A549 (cell line): ENCODE measurements at places on chromosomes 2 and 18. TPM values are rescaled to one million over a fixed set of nuclear protein-coding genes. Genes with fewer than 3 reads are reported as not detected.

TUBA4B gene
- polyA plus RNA-seq, result 0.55 to 0.73 TPM (median 0.71 TPM) in 3 replicates

ANKRD44 gene
- polyA plus RNA-seq, result 0.97 to 1.6 TPM (median 1.6 TPM) in 3 replicates

UGT1A1 gene
- polyA plus RNA-seq, result 1.4 to 2.0 TPM (median 1.9 TPM) in 3 replicates

TPO gene
- polyA plus RNA-seq, result not detected in 3 replicates

GAL3ST2 gene
- 0.41 to 0.86 TPM (median 0.61 TPM) in 3 replicates for polyA plus RNA-seq

REG3A gene
- not detected in 3 replicates for polyA plus RNA-seq

SH2D6 gene
- polyA plus RNA-seq, result 1.4 to 1.5 TPM (median 1.4 TPM) in 3 replicates

DNAH6 gene
- 0.05 to 0.13 TPM (median 0.08 TPM) in 3 replicates for polyA plus RNA-seq

DNA sequence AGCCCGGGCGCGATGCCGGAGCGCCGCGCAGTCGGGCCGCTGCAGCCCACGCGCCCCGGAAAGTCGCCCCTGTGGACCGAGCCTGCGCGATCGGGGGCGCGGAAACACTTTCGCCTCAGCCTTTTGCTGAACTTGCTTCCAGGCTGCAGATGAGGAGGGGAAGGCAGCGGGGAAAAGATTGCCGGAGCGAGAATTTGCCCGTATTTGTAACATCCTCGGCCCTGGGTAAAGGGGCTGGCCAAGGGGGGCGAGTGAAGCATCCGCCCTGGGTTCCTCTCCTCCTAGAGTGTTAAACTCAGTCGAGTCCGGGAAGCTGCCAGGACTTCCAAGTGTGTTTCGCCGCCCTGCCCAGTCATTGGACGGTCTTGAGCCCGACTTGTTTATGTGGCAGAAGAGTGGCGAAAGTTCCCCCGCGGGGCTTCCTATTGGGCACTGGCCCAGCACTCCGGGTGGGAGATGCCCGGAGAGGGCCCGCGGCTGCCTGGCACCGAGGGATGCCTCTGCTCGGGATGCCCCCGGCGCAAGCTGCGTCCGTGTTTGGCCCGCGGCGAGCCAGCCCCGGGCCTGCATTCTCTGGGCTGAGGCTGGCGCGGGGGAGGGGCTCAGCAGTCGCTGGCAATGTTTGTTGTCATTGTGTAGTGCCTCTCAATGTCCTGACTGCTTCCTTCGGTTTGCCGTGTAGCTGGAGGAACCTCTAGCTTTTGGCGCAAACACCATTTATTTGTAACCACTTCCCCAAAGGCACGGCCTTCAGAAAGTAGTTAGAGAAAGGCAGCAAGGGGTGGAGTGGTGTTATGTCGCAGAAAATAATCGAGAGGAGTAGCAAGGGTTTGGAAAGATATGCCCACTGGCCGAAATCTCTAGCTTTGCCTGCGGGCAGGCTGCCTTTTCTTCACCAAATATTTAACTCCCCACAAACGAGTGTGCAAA is 1.1 kb downstream of the CYBRD1 start:
- DNase-seq, result peak; percentile 79

GRCh38 chr2:12083713-12084419 is 337.4 kb downstream of the LPIN1 start:
- no peak for DNase-seq

- DNase-seq, result no peak
These were observed 22.8 kb downstream of the KCNS3 start for GRCh38 chr2:17901246-17901645.

- DNase-seq, result no peak
These were observed 74.6 kb downstream of the ARMC9 start for GRCh38 chr2:231272991-231273390.

- peak; percentile 5 for DNase-seq
These were observed 85.1 kb upstream of the ACAA2 start for GRCh38 chr18:49898421-49898820.

DNA sequence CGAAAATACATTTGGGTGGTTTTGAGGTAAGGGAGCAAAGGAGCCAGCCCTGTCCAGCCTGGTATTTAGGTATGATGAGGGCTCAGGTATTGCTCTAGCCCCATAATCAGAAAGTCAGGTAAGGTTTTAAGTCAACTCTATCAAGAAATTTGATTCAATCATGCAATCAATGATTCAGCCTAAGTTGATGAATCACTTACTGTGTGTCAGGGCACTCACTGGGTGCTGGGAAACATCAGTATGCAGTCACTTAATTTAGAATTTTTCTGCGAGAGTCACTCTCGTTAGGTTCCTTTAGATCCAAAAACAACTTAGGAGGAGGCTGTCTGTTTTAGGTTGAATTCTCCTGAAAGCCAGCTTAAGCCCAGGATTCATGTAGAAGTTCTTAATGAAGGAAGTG is 17.7 kb upstream of the SERPINB2 start:
- no peak for DNase-seq

- DNase-seq, result no peak
These were observed 373.2 kb downstream of the TRIB2 start for GRCh38 chr2:13089971-13090370.

DNA sequence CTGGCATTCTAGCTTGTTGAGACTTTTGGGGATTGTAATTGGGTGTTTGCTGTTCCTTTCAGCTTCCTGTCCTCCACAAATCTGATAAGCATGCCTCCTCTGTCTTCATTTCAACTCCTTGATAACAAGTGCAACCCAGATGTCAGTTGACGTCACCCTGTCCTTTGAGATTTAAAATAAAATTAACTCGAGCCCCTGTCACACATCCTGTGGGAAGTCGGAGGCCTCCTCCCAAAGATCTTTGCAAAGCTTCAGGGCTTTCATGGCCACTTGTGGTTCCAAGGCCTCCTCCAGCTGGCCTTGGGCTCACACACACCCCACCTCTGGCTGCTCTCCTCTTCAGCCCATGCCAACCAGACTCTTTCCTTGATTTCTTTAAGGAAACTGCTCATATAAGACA is 69.9 kb upstream of the ITGA6 start:
- no peak for DNase-seq

DNA sequence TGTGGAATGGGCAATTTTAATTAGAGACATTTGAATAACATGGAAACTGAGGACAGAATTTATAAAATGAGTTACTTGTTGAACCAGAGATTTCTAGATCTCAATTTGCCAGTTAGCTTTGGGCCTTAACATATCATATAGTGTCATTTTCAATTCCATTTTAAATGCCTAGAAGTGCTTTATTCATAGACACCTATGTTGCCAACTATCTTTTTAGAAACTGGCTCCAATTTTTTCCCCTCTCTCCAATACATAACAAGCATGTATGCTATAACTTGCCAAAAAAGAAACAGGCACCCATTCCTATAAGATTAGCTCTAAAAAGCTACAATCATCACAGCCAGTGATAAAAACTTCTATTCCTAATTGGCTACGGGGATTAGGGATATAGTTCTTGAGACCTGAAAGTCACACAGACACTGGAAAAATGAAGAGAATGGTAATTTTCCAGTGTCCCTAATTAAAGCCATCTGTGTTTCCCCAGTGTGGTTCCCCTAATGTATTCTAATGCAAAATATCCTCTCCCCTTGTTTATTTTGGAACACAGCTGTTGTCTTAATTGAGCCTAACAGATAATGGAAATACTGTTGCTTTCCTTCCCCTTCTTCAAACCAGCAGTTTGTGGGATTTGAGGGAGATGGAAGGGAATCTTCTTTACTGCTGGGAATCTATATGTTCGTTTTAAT is 205.5 kb upstream of the FSHR start:
- no peak for DNase-seq

GRCh38 chr2:191374366-191374765 is 129.2 kb downstream of the MYO1B start:
- no peak for DNase-seq

DNA sequence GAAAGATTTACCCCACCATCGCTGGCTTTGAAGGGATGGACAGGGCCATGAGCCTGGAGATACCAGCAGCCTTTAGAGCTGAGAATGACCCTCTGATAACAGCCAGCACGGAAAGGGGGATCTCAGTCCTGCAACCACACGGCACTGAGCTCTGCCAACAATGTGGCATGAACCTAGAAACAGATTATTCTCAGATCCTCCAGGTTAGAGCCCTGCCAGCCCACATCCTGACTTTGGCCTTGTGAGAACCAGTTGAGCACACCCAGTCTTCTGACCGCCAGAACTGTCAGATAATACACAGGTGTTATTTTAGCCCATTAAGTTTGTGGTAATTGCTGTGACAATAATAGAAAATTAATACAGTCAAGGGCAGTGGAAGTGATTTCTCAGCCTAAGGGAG is 9.4 kb upstream of the GNLY start:
- no peak for DNase-seq

GRCh38 chr2:134218930-134219658 is 34.8 kb upstream of the MGAT5 start:
- no peak for DNase-seq

DNA sequence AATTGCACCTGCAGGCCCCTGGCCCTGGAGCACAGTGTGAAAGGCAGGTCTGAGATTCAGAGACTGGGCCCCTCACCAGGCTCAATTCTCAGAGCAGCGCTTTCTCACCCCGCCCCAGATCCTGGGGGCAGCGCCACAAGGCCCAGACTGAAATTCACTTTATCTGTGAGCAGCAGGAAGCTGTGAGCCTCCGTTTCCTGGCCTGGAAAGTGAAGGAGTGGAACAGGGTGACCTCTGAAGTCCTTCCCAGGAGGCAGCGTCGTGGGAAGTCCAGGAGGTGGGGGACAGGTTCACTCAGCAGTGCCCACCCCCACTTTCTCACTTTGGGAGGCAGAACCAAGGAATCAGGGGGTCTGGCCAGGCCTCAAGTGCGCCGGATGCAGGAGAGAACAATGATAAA is 235.4 kb downstream of the NDUFA10 start:
- DNase-seq, result no peak

DNA sequence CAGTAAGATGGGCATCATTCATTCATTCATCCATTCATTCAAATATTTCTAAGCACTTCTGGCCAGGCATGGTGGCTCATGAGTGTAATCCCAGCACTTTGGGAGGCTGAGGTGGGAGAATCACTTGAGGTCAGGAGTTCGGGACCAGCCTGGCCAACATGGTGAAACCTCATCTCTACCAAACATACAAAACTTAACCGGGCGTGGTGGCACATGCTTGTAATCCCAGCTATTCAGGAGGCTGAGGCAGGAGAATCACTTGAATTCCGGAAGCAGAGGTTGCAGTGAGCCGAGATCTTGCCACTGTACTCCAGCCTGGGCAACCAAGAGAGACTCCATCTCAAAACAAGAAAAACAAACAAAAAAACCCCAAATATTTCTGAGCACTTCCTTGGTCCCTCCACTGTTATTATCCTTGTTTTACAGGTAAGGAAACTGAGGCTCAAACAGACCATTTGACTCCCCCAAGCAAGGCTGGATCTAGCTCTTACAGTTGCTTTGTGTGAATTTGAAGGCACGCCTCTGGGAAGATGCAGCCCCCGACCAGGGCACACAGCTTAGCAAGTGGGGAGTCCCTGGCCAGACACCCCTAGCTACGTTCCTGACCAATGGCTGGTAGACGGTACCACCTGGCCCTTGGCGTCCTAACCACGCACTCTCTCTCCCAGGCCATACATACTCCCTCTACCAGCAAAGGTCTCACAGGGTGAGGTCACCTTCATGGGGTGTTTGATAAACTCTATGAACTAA is 50.6 kb upstream of the ODC1 start:
- DNase-seq, result no peak

GRCh38 chr18:12036201-12036751 is 55.0 kb downstream of the IMPA2 start:
- no peak for DNase-seq

DNA sequence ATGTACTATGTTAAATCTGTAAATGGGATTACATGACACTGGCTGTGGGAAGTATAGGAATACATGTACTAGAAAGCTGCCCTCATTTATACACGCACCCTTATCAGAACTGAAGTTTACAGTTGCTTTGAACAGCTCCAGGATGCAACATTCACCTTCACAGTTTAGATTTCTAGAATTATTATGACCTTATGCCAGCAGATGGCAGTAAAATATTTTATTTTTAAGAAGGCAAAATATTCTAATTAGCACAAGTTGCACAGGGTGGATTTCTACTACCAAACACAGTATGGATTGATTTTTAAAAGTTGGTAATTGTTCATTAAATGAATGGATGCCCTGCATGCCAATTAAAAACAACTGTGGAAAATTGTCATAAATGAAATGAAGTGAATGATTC is 670.4 kb downstream of the KCNJ3 start:
- no peak for DNase-seq

- no peak for DNase-seq
These were observed 26.1 kb upstream of the FN1 start for GRCh38 chr2:215461836-215462532.

GRCh38 chr18:13548966-13549879 is 177.1 kb downstream of the FAM210A start:
- no peak for DNase-seq

DNA sequence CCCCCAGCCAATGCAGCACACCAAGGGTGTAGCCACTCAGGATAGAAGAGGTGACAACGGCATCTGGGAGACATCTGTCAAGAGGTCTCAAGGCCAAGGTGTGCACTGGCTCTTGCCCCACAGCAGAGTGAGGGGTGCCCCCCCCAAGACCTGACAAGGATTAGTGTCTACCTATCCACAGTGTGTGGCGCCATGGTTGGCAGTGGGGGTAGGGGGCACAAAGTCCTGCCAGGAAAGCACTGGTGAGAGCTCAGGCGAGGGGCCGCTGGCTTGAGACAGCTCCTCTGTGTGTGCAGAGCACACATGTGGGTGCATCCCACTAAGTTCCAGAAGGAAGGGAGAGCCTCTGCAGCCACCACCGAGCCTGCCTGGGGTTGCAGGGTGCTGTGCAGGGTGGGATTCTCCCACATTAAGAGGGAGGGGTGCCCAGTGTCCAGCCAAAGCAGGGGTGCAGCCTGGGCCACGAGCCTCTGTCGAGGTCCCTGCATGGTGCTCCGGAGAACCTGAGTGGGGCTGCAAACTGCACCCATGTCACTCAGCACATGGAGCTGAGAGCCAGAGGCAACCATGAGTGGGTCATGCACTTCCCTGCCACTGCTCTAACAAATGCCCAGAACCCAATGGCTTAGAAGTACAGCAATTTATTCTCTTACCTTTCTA is 311.2 kb upstream of the HDAC4 start:
- no peak for DNase-seq

DNA sequence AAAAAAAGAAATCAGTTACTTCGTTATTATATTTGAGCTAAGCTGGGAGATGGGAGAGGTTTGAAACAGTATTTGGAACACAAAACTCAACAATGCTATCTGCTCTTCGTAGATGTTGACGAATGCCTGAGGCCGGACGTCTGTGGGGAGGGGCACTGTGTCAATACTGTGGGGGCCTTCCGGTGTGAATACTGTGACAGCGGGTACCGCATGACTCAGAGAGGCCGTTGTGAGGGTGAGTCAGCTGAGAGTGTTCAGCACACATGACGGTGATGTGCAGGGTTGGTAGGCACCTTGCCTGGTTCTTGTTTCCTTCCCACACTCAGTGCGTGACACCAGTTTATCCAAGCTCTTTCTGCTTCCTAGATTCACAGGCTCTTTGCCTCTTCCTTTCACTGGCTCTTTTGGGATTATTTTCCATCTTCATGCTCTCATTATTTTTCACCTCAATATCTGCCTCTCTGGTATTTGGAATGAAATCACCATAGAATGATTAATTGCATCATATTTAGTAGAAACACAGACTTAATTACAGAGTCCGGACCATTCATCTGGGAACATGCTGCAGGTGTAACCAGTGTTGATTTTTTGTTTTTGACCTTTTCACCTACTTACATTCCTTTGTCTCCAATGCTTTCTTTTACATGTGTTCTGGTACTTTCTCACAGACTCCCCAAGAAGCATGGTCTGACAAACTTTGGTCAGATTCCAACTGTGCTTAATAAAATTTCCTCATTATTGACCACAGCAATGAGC is 200.6 kb upstream of the RASGRP3 start:
- peak; percentile 94 for DNase-seq
